SHP77 (cell line): ENCODE measurements at places on chromosomes 13 and 19.

DNA sequence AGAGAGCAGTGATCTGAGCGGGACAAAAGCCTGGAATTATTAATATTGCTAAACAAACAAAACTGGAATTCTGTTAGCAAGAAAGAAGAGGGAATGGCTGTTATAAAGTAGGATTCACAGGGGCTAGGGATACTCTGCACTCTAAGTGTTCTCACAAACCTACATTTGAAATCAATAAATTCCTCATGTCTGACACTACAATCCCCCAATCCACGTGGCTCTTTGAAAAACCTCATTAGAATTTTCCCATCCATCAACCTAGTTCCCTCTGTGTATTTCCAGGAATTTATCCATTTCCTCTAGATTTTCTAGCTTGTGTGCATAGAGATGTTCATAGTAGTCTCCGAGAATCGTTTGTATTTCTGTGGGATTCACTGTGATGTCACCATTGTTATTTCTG is 307.5 kb downstream of the RBM26 start:
- DNase-seq: no peak

- no peak for DNase-seq
These were observed 116.2 kb downstream of the TBC1D4 start for GRCh38 chr13:75365724-75366173.

DNA sequence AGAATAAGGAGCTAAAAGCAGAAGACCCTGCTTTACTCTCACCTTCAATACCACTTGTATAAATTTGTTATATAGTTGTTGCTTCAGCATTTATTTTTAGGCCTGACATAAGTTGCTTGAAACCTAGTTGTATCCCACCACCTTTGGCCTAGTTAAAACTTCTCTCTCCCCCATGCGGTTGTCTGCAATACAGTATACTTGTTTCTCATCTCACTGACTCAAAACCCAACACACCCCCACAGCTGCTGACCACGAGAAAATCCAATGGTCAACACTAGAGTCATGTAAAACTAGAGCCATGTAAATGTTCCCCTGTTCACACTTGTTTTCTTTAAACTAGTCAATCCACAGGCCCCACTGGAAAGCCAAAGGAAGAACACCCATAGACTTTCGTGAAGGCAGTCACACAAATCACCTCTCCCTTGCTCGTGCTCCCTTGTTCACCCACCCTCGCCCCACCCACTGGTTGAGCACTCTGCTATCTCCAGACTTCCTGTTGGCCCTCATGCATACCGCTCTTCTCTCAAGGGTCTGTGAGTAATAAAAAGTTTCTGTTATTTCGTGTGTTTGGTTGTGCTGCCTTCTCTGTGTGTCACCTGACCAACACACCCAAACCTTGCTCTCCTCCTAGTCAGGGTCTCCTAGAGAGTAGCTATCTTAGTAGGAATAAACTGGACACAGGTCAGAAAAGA is 12.9 kb upstream of the CCDC169 start:
- DNase-seq: no peak

GRCh38 chr19:55173186-55173713 is 6.8 kb upstream of the DNAAF3 start:
- DNase-seq: no peak

DNA sequence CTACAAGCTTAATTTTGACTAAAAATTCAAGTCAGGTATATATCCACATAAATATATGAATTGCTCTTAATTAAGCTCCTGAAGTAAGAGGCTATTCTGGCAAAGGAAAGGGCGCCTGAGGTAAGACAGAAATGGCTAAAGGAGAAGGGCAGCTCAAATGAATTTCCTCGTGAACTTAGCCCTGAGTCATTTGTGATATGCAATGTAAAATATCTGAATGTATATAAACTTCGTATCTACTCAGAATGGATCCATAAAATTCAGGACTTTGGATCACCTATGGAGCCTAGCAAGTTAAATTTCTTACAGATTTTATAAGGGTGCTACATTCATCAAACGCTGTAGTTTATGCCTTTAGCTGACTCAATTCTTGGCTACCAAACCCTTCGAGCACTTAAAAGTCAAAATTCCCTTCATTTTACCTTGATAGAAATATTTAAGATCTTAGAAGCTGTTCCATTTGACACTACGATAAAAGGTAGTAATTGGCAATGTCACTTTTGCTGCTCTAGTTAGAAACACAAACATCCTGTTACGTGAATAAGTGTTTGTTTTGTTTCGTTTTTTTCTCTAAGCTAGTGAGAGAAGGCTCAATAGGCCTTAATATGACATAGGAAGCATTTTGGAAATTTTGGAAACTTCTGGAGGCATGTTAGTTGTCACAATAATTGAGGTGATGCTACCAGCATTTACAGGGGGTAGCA is 69.2 kb downstream of the DIAPH3 start:
- no peak for DNase-seq
